ENCODE measurements at places on chromosomes 13 and 19.

DNA sequence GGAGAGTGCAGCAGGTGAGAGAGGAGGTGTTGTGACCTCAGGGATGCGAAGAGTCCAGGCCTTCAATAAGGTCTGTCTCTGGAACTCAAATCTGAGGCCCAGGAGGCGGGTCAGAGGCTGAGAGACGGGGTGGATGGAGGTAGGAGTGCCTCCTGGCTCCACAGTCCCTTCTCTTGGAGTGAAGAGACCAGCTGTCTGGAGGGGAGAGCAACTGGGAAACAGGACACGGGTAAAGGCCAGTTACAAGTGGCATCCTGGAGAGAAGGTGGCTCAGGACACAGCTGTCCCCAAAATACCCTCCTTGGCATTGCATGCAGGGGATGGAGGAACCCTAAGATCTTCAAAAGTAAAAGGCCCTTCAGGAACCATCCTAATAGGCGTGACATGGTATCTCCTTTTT, 19.2 kb downstream of the PDE4A start:
- no peak for DNase-seq

DNA sequence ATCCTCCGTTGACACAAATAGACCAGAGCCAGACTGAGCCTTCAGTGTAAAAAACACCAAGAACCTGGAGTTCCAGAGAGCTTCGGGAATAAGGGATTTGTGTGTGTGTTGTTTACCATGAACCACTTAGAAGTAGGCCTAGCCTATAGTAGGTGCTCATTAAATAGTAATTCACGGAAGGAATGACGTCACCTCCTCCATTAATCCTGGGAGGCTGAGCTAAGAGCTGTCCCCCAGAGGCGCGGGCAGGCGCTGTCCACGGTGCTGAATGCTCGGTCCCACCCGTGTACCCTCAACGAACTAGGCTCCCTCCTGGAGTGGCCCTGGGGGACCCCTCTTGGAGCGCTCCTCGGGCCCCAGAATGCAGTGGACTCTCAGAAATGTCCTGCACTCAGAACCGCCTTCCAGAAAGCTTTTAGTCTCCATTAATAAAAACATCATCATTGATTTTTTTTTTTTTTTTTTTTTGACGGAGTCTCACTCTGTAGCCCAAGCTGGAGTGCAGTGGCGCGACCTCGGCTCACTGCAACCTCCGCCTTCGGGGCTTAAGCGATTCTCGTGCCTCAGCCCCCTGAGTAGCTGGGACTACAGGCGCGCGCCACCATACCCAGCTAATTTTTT, 6.5 kb downstream of the UNC13A start:
- DNase-seq = peak; percentile 76

DNA sequence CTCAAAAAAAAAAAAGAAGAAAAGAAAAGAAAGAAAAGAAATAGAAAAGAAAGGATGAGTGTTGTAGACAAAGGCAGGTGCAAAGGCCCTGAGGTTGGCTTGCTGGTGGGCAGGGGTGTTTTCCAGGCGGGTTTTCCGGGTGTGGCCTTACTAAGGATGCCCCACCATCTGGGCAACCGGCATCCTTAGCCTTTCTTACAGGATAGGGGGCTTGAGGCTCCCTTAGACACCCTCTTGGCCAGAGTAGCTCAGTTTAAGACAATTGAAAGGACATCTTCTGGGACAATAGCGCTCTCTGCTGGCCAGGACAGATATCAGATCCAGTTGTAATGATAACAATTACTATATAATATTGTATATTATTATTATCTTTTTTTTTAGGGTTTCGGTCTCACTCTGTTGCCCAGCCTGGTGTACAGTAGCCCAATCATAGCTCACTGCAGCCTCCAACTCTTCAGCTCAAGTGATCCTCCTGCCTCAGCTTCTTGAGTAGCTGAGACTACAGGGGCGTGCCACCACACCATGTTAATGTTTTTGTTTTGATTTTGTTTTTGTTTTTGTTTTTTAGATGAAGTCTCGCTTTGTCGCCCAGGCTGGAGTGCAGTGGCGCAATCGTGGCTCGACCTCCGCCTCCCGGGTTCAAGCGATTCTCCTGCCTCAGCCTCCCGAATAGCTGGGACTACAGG, 1.4 kb upstream of the QTRT1 start:
- peak; percentile 86 for DNase-seq

- DNase-seq = no peak
These were observed 10.7 kb downstream of the VSIG10L start for GRCh38 chr19:51331193-51331592.

- peak; percentile 68 for DNase-seq
These were observed at the start of gene IZUMO1 for GRCh38 chr19:48746738-48747575. TSS of gene IZUMO1 (minus strand) at chr19:48746909. CDS start at chr19:48745859, 1,050 bp downstream.

DNA sequence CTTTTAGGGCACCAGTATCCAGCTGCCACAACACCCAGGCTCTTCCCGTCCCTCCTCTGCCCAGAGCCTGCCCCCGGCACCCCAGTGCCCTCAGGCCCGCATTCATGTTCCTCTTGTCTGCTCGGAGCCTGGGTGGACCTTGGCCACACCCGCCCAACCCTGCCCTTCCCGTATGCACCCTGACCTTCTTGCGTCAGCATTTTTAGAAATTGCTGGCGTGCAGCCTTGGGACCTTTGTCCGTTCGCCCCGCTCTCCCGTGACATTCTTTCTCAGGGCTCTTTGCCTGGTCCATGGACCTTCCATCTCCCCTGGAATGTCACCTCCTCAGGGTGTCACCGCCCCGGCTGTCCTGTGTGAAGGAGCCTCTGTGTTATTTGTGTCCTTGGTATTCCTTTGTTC, 7.6 kb downstream of the NUCB1 start:
- no peak for DNase-seq

- DNase-seq = no peak
These were observed 5.1 kb upstream of the SIGLEC7 start for GRCh38 chr19:51136851-51137551.

DNA sequence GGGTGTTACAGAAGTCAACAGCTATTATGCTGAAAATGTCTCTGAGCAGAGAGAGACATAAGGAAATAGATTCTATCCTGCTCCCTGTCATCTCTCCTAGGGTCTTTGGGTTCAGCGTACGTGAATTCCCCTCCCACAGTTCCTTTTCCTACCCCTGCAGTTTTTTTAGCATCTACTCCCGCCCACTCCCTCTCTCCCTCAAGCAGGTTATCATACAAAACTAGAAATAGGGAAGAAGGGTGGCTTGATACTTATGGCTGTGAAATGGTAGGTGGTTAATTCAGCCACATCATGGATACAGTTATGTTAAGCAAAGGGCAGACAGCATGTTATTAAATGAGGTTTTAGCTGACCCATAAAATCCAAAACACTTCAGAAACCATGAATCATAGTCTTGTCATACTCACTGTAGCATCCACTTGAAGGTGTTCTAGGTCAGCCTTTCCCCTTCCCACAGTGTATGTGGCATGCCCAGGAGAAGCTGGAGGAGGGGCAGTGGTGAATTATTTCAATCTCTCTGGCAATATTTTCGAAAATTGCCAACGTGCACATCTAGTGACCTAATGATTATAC, 236.8 kb upstream of the SERP2 start:
- no peak for DNase-seq

- DNase-seq = no peak
These were observed 144.4 kb upstream of the ARGLU1 start for GRCh38 chr13:106712381-106712780.

DNA sequence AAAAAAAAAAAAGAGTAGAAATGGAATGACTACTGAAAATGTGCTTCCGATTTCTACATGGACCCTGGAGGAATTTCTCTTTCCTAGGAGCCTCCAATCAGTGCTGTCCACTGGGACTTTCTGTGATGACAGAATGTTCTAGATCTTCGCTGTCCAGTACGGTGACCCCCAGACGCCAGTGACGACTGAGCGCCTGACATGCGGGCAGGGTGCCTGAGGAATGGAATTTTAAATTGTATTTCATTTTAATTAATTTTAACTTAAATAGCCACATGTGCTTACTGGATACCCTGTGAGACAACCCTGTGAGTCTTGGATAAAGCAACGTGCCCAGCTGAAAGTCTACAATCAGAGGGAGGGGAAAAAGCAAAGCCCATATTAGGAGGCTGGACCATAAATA, 4.1 kb upstream of the TLE6 start:
- DNase-seq = no peak

DNA sequence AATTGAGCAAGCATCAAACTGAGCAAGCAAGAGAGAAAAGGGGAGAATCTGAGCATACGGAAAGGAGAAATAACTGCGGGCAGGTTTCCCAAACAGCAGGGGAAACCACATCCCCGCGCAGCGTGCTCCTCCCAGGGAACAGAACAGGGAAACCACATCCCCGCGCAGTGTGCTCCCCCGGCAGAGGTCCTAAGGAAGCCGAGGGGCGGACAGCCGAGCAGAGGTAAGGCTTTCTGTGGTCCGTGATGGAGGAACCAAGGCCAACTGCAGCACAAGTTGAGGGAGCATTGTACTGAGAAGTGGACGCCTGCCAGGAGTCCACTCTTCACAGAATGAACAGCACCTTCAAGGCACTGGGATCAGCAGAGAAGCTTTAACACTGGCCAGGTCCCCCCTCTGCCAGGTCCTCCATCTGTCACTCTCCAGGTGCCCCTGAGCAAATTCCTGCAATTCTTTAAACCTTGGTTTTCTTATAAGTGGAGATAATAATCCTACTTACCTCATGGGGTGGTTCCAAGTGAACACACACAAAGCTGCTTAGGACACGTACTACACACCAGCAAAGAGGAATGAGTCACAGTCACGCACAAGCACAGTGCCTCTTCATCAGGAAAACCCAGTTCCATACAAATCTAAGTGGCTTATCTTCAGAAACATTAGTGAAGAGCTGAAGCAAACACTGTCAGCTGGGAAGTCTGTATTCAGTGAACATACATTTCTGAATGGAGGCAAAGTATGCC, 23.0 kb upstream of the LAMP1 start:
- no peak for DNase-seq

DNA sequence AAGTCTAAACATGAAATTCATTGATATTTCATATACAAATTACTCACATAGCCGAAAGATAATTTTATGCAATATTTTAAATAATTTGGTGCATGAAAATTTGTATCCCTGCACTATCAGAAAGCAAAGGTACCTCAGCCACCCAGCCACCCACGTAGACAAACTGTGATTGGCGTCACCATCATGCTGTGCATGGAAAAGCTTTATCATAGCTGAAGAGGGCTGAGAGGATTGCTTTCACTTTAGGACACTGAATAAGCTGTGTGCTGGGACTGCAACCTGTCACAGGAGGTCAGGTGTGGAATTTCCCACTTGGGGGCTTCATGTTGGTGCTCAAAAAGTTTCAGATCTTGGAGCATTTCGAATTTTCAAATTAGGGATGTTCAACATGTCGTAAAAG, 96.3 kb downstream of the MYCBP2 start:
- DNase-seq = no peak

DNA sequence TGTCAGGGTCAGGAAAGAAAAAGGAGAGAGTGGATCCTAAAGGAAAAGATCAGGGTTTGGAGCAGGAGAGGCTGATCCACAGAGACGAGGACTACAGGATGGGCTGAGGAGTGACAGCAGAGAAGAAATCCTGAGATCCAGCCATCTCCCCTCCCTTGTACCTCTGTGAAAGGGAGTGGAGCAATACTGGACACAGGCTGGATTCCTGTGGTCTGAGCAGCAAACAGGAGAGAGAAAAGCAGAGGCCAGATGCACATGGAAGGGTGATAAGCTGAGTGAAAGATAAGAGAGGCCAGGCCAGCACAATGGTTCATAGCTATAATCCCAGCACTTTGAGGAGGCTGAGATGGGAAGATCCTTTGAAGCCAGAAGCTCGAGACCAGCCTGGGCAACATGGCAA, 472.1 kb upstream of the TSHZ3 start:
- DNase-seq = no peak

- DNase-seq = no peak
These were observed 11.5 kb downstream of the SLC25A23 start for GRCh38 chr19:6448045-6448444.

GRCh38 chr19:4061178-4061682, 5.5 kb downstream of the ZBTB7A start:
- DNase-seq = no peak

GRCh38 chr13:36130552-36131221, 495 bp downstream of the DCLK1 start:
- no peak for DNase-seq

DNA sequence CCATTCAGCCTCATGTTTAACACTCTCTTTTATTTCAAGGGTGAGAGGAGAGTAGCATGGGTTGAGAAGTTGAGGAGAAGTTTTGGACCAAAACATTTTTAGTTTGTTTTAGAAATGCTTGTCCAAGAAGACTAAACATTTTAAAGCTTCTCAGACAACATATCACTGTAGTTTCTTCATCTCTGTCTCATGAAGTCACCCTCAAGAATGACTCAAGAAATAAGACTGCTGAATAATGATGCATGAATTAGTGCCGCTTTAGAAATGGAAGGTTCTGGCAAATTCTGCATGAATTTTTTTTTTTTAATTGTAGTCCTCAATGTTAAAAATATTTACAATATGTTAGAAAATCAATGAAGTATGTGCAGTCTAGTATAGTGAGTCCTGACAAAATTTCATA, 422.7 kb upstream of the ARGLU1 start:
- DNase-seq = no peak

GRCh38 chr19:6498294-6499036, 3.6 kb downstream of the TUBB4A start:
- DNase-seq = no peak

DNA sequence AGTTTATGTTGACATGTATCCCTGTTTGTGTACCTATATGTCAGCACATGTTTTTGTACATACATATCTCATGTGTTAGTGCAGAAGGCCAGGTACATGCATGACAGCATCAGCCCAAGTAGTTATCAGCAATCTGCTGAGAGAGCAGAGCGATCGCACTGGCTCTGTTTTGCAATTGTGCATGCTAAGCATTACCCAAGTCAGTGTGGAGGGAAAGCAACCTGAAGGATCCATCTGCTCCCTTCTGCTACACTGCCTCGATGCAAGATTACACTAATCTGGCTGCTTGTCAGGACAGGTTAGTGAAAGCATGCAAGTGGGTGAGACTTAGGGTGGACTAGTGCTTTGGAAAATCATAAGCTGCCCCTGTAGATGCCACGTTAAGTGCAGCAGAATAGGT, 211.8 kb downstream of the PCCA start:
- no peak for DNase-seq

- no peak for DNase-seq
These were observed 731.8 kb upstream of the ARGLU1 start for GRCh38 chr13:107299717-107300116.

GRCh38 chr13:84433024-84433423, 550.8 kb upstream of the SLITRK1 start:
- no peak for DNase-seq

GRCh38 chr13:97248243-97248642, 26.1 kb downstream of the MBNL2 start:
- no peak for DNase-seq
